Left kidney (tissue), 8 donors: ENCODE measurements at places on chromosomes 7 and 10.

DNA sequence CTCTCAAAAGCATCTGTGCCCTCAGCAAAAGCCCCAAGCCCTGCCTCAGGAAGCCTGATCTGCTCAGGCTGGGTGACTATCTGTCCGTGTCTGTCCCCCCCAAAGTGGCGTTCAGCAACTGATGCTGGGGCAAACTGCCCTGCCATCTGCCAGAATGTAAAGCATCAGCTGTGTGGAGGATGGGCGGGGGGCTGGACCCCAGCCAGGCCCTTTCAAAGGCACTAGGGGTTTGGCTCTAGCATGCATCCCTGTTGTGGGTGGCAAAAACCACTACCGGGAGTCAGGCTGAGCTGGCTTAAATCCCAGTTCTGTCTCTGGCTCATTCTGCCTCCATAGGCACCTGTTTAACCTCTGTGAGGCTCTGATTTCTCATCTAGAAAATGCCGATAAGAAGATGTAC is 35.5 kb downstream of the GPRIN2 start:
- DNase-seq, result no peak

DNA sequence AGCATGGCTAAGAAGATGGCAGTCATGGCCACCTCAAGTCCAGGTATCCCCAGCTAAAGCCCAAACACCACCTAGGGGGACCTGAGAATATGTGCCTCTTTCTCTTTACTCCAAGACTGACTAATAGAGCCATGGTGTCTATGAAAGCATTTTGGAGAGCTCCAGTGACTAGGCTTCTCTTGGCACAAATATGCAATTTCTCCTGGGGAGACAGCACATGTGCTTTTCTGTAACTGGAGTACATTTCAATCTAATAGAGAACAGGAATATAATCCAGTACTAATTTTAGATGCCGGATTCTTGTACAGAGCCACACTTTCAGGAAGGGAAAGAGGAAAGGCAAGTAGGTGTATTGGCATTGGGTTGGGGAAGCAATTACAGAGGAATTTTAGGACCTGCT is 260.1 kb downstream of the BMPER start:
- DNase-seq, result no peak

DNA sequence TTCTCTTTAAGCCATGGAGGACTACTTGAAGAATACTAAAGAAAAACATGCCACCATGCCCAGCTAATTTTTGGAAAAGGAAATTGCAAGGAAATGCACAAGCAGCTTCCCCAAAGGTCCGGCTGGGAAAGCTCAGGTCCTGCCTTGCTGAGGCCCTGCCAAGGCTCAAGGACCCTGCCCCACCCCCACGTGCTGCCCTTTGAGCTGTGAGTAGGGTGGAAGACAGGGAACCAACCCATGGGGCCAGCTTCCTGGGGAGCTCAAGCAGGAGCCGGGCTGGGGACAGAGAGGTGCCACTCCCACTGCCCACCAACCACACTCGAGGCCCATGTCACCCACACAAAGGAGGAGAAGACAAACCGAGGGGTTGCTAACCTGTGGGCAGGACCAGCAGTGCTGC is 78.2 kb downstream of the SLIT1 start:
- DNase-seq, result no peak

DNA sequence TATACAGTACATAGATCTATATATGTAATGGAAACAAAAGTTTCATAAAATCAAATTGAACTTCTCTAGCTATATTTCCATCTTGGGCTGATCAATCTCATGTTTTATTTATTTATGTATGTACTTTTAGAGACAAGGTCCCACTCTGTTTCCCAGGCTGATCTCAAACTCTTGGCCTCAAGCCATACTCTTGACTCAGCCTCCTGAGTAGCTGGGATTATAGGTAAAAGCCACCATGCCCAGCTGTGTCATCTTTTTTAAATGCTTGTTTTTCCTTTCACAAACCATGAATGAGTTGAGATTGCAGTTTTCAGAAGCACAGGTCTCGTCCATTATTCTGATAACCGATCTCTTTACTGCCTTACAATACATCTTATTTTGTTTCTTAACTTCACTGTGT is 400.9 kb downstream of the KCNMA1 start:
- no peak for DNase-seq

DNA sequence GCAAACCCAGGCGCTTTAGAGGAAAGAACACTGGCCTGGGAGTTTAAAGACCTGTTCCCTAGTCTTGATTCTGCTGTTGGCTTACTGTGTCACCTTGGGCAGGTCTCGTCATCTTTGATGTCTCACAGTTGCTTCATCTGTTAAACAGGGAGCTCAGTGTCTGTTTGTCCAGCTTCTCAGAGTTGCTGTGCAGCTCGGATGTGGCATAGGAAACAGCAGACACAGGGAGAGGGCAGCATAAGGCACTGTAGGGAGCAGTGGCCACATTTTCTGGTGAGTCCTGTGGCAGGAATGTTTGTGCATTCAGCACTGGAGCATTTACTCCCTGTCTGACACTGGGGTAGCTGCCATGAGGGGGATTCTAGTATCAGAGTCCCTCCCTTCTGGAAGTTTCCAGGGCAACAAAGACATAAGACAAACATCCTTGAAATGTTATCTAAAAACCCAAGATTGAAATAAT is 2.0 kb downstream of the REPIN1 start:
- DNase-seq, result no peak

- no peak for DNase-seq
Observed at GRCh38 chr10:126314863-126315493, 73.3 kb downstream of the ADAM12 start.

GRCh38 chr7:2873686-2874551 is 29.8 kb upstream of the GNA12 start:
- DNase-seq, result no peak

GRCh38 chr7:32142649-32143048 is 72.4 kb upstream of the PDE1C start:
- DNase-seq, result no peak

DNA sequence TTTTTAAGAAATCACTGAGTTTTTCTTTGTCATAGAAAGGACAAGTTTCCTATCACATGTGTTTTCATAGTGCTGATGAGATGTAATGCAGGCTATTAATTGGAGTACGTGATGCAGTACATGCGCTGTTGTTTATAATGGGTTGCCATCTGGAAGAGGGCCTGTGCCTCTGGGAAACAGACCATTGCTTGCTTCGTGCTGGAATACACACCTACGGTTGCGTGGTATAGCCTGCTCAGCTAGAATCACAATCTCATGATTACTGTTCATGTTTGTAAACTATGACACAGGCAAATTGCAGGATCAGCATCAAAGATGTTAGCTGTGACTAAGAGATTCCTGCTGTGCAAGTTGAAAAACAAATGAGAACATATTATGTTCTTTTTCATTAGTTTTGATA is 107.2 kb upstream of the STEAP1B start:
- no peak for DNase-seq

- no peak for DNase-seq
Observed at GRCh38 chr7:88347517-88347916, 40.8 kb upstream of the STEAP4 start.
